ENCODE measurements at places on chromosomes 1 and 21.

DNA sequence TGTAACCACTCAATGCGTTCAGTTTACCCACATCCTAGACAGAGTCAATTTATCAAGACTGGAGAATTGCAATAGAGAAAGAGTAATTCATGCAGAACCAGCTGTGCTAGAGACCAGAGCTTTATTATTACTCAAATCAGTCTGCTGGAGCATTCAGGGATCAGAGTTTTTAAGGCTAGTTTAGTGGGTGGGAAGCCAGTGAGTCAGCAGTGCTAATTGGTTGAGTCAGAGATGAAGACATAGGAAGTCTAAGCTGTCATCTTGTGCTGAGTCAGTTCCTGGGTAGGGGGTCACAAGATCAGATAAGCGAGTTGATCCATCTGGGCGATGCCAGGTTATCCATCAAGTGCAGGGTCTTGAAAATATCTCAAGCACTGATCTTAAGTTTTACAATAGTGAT is 499.6 kb downstream of the MRPL39 start:
- no peak for DNase-seq

DNA sequence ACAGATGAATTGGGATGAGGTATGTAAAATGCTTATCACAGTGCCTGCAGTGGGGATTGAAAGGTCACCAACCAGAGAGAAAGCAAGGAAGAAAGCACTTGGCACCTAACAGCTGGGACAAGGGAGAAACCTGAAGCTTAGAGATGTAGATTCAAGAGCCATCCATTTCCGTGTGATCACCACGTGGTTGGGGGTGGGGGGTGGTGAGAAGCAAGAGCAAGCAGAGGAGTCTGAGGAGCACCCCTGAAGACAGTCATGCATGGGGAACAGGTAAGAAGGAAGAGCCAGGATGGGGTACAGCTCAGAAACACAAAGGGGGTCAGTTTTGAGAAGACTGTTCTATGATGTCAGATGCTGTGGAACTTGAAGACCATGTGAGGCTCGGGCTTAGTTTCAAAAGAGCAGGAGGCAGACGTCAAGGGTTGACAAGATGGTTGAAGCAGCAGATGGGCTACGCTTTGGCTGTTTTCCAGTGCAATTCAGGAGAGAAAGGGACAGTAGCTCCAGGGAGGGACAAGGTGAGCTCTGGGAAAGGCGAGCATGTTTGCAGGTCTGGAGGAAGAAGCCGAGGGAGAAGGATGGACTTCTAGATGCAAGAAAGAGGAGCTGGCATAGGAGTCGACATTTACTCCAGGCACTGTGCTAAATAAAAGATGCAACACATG is 17.4 kb downstream of the KANK4 start:
- DNase-seq: no peak

GRCh38 chr21:45482899-45483821 is 59.1 kb downstream of the SLC19A1 start:
- peak; percentile 69 for DNase-seq

GRCh38 chr1:23097316-23097715 is 71.3 kb downstream of the LUZP1 start:
- no peak for DNase-seq

DNA sequence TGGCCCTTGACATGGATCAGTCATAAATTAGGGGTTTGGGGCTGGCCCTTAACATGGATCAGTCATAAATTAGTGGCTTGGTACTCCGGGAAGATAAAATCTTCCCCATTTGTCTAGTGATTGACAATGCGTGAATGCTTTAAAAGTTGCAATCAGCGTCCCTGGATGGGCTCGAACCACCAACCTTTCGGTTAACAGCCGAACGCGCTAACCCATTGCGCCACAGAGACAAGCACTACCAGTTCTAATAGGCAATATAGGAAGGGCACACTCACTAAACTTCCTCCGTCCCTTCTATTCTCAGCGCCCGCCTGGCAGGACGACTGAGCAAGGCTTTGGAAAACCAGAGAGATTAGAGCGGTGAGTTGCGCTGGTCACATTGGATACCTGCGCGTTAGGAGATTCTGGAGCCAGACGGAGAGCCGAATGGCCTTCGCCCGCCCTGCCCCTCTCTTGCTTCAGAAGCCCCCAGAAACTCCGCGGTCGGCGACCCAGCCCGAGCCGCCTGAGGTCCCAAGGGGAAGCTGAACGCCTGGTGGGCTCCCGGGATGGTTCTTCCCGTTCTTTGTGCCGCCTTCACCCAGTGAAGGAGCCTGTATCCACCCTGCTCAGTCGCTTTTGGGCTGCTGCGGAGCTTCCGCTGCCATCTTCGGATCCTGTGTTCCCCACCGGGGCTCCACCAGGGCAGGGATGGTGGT is 235.9 kb downstream of the FAM72C start:
- DNase-seq: peak; percentile 12

- DNase-seq: no peak
Observed at GRCh38 chr1:10195570-10195969, 14.8 kb upstream of the KIF1B start.

DNA sequence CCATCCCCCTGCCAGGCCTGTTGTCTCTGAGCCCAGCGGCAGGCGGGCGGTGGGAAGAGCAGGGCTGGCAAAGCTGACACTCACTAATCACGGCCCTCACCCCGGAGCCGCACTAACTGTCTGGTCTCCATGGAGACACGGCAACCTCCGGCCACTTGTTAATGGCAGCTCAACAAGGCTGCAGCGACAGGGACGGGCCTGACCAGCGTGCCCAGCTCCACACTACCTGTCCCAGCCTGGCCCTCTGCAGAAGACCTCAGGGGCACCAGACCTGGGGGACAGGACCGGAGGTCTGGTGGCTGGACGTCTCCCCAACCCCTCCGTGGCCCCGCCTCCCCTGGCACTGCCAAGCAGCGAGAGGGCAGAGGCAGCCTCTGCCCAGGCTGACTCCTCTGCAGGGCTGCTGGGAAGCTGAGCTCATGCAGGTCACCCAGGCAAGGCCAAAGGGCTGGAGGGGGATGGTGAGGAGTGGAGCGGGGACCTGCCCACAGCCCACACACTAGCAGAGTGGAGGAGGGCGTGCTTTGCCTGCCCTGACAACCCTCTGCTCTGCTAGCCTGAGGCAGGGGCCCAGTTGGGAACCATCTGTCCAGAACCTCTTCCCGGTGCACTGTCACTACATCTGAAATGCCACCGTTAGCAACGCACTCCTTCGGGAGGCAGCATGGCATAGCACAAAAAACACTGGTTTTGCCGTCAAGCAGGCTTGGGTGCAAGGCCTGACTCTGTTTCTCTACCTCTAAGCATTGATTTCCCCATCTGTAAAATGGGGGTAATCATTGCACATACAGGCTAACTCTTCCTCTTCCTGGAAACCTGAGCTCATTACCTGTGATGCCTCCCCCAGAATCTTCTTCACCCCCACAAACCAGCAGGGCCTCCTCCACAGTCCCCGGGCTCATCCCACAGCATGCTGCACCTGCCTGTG is 29.6 kb upstream of the WASF2 start:
- no peak for DNase-seq

- DNase-seq: no peak
Observed at GRCh38 chr1:166960858-166961474, 14.4 kb downstream of the ILDR2 start.

DNA sequence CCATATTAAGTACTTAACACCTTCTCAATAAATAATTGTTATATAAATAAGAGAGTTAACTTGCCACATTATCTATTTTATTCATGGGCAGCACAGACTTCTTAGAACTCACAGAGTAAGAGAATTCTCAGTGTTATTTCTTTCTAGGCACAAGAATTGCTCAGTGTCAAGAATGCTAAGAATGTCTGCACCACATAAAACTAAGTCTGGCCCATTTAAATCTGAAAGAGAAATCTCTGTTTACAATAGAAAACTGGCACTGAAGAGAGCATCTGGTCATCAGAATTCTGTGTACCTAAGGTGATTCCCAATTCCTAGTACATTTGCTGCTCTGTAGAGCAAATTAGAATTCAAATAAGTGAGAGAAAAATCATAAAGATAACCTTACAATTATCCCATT is 3.8 kb downstream of the OR10K2 start:
- no peak for DNase-seq

GRCh38 chr1:204302769-204303168 is 57.0 kb downstream of the PLEKHA6 start:
- no peak for DNase-seq

DNA sequence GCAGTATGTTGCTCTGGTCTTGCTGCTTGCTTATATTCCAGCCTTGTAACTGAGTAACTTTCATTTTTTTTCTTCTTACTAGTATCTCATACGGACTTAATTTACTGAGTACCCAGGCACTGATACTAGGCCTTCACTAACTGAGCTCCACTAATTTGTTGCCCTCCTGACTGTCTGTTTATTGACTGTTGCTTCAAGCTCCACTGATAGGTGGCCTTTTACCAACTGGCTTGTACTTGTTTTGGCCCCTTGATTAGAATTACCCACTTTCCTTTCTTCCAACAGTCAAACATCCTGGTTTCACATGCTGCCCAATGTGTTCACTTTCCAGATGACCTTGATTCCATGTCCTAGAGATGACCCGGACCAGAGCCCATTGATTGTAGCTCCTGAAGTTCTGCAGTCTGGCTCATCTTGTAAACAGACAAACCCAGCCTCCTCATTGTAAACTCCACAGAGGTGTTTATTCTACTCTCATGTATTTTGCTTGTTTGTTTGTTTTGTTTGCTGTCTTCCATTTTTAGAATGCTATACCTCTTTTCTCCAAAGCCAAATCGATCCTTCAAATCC is 27.7 kb downstream of the RGS1 start:
- DNase-seq: no peak

- DNase-seq: no peak
Observed at GRCh38 chr1:47598357-47598756, 160.5 kb downstream of the FOXD2 start.

- DNase-seq: no peak
Observed at GRCh38 chr1:57968321-57968720, 544.5 kb upstream of the DAB1 start.

GRCh38 chr1:61961009-61961408 is 218.7 kb downstream of the PATJ start:
- no peak for DNase-seq

DNA sequence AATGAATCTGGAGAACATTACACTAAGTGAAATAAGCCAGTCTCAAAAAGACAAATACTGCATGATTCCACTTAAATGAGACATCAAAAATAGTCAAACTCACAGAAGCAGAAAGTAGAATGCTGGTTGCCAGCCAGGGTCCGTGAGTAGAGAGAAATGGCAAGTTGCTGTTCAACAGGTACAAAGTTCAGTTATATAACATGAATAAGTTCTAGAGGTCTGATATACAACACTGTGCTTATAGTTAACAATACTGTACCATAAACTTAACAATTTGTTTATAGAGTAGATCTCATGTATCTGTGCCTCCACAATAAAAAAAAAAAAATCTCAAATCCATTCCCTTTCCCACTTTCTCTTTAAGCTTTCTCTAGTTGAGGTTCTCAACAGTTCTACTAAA is 83.5 kb downstream of the DENND1B start:
- no peak for DNase-seq

DNA sequence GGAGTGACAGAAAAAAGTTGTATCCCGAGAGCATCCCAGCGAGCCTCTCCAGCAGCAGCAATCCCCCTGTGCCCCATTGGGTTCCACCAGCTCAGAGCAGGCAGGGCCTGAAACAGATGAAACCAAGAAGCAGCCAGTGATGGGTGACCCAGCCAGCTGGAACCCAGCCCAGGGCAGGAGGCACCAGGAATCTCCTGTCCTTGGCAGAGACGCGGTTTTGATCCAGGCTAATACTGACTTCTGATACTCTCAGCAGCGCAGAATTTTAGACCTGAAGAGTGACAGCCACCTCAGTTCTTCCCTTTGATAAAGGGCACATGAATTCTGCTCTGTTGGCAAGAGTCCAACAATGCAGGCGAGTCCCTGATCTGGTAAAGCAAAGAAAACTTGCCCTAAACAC is 11.4 kb upstream of the OLIG1 start:
- no peak for DNase-seq

DNA sequence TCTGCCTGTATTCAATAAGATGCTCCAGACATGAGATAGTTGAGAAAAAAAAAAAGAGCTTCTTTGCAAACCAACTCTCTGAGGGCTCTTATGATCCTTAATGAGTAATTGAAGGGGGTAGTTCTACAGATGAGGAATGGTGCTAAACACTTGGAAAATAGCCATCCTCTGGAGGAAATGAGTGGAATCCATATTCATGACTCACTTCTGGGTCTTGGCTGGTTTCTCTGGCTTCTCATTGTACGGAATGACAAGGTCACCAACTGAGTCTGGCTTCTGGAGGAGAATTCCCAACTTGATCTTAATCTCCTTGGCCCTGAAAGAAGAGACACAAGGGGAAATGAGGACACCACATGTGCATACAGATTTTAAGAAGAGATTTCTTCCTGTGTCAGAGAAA is 34.7 kb downstream of the RGS5 start:
- no peak for DNase-seq

GRCh38 chr21:31011412-31011811 is 26.9 kb downstream of the KRTAP19-8 start:
- DNase-seq: no peak

- peak; percentile 74 for DNase-seq
Observed at GRCh38 chr1:226098870-226099835, 36.6 kb downstream of the H3-3A start.

GRCh38 chr1:222420633-222421032 is 127.3 kb downstream of the HHIPL2 start:
- DNase-seq: peak; percentile 6

DNA sequence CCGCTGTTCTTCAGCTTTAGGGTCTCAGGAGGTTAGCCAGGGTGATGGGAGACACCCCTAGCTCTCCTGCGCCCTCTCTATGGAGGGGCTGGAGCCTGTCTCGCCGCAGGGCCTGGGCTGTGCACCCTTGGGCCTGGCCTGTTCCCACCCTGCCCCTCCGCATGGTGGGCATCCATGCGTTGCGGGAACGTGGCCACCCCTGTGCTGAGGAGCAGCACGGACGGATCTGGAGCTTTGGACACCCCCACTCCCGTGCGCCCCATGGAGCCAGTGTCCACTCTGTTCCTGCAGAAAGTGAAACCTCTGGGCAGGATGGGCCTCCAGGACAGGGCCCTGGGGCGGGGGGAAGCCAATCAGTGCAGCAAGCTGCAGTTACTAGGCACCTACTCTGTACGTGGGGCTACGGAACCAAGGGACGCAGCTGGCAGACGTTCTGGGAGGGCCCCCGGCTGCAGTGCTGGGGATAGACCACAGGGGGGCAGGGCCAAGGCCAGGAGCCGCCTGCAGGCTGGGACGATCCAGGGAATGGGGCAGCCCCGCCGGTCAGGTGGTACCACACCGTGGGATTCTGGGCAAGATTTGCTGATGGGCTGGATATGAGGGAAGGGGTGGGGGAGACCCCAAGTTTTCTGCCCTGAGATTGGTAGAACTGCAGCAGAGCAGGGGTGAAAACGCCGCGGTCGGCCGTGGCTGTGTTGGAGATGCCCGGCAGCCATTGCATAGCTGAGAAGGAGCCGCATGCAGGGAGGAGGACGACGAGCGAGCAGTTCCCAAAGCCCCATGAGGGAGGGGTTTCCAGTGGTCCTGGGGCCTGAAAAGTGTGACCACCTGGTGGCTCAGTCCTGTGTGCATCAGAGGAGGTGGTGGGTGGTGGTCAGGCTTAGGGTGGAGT is 43.3 kb downstream of the TP73 start:
- DNase-seq: peak; percentile 79
